Activated T-cell treated with anti-CD3 and anti-CD28 coated beads for 4 hours (primary cell): ENCODE measurements at places on chromosomes 3 and 15.

- peak; percentile 37 for DNase-seq
These were observed at the start of gene PRRT3 for GRCh38 chr3:9951962-9952805. Gene PRRT3, minus strand, starts transcription at chr3:9952408. Its CDS starts 2,293 bp downstream, at chr3:9950115.

DNA sequence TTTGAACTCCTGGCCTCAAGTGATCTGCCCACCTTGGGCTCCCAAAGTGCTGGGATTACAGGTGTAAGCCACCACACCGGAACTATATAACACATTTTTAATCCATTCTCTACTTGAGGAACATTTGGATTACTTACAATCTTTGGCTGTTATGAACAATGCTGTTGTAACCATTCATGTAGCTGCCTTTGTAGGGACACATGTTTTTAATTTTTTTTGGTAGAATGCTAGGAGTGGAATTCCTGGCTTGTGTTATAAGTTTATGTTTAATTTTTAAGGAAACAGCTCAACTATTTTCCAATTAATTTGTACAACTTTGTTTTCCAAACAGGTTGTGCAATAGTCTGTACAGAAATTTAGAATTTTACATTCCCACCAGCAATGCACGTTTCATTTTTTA lies 51.7 kb downstream of the GPR149 start:
- DNase-seq: no peak

GRCh38 chr15:99123713-99124451 lies 19.0 kb downstream of the SYNM start:
- no peak for DNase-seq

DNA sequence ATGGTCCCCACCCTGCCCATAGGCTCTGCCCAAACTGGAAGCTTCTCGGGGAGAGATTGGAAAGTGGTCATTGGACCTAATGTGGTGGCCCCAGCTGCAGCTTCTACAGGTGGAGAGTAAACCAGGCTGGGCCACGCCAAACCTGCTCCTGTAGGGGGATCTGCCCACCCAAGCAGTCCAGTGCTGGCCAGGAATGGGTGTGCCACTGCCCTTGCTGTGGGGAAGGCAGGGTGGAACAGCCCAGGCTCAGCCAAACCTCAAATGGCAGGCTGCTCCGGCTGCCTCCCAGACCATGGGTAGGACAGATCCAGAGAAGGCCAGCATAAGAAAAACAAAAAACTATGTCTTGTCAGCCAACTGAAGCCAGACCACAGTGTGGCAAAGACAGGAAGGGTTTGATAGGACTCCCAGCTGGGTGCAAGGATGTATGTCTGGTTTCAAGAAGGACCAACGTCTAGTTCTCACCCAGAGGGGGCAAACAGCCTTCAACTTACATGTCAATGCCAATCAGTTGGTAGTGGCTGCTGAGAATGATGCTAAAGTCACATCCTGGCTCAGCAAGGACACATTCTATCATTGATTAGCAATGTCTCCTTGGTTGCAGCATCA lies 267.3 kb downstream of the UACA start:
- no peak for DNase-seq

DNA sequence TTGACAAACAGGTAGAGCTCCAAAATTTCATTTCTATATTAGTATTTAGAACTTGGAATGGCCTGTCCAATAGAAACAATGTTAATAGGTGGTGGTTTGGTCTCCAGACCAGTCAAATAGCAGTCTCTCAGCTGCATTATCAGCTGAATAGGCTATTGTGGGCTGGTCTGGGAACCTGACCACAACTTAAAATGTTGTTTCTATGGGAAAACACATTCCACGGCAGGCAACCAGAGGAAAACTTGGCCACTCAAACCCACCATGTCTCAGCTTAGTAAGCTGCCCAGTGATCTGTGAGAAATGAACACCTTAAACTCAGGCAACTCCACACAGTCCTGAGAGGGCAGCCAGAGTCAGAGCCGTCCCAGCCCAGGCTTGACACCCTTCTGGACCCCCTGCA lies 20.4 kb downstream of the FBN1 start:
- no peak for DNase-seq

- no peak for DNase-seq
These were observed 80.4 kb upstream of the IGF1R start for GRCh38 chr15:98567951-98568350.

DNA sequence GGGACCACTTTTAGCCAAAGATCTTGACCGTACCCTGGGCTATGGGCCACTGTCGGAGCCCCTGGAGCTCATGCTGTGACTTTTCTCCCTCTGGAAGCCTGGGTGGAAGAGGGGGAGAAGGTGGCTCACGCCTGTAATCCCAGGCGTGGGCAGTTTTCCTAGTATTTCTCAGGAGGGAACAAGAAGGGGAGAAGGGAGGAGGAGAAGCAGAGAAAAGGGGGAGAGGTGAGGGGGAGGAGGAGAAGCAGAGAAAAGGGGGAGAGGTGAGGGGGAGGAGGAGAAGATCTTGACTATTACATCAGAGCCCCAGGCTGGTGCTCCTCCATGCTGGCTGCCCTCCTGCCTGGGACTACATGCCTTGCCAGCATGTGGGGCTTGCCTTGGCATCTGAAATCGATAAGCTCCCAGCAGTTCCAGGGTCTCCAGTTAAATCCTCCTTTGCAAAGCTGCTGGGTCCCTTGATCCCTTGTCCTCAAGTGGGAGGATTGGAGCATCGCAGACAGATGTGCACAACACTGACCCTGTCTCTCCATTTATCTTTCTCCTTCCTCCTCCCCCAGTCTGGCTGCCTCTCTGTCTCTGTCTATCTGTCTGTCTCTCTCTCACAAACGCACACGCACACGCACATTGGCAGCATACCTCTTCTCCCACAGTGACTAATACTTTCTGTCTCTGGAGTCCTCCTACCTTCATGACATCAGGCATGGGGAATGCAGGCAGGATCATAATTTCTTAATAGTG lies 41.6 kb downstream of the MRAS start:
- DNase-seq: no peak

- DNase-seq: no peak
These were observed 29.3 kb upstream of the C15orf39 start for GRCh38 chr15:75172284-75172820.

DNA sequence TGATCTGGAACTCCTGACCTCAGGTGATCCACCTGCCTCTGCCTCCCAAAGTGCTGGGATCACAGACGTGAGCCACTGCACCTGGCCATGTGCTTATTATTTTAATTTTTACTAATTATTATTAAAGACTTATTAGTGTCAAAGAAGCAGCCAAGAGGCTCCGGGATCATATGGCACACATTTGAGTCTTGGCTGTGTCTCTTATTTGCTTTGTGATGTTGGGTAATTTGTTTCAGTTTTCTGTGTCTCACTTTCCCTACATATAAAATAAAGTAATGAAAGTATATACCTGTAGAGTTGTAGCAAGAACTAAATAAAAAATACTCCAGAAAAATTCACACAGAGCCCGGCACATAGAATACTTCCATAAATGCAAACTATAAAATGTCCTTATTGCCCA lies 238.0 kb upstream of the TBL1XR1 start:
- no peak for DNase-seq

DNA sequence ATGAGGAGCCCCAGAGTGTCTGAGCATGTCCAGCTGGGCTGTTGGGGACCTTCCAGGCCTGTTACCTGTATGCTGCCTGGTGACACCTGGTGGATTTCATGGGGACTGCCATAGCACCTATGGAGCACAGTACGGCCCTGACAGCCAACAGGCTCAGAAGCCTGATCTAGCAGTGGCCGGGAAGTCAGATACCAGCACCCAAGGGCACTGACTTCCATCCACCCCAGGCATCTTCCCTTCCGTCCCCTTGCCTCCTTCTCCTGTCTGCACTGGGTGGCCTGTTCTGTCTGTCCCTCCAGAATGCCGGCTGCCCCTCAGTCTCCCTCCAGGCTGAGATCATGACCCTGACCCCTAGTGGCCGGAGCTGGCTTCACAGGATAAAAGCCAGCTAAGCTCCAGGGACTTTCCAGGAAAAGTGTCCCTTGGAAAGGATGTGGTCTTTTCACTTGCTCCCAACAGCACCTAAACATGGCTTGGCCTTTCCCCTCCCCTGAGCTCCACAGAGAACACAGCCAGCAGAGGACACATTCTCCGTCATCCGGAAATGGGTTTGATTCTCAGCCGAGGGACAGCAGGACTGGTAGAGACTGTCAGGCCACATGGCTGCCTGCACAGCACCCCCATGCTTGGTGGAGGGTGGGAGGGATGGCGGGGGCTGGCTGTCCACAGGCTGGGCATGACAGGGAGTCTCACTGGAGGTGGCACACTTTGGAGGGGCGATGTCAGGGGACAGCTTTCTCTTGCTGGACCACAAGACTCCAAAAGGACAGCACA lies 9.5 kb downstream of the RPS17 start:
- DNase-seq: peak; percentile 55

DNA sequence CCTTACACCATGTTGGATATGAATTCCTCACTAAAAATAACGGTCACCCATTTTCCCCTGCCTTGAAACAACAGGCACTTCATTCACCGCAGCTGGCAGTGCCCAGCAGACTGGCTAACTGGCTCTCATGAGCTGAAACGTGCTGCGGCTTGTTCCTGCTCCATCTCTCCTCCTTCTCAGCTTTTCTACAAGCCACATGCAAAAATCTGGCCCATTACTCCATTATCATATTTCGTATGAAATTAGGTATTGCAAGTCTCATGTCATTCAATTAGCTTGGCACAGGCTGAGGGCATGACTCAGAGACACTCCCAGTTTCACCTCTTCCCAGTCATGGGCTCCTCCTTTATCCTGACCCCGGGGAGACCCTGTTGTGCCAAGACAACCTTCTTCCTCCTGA lies 60.0 kb downstream of the MAGEF1 start:
- no peak for DNase-seq

GRCh38 chr15:80789296-80789695 lies 10.1 kb downstream of the CEMIP start:
- no peak for DNase-seq

DNA sequence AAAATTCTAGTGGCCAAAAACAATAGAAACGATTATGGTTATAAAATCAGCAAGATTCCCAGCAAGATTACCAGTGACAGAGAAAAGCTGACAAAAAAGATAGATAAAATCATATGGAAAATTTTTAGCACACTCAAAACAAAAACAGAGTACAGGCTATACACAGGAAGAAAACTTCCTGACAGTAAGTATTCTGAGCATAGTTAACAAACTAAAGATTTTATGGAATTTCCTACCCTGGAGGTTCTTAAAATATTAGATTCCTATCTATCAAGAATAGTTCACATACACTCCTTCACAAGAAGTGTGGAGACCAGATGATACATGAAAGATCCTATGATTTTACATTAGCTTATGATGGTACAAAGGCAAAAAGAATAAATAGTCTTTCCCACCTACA lies 50.8 kb downstream of the ZNF148 start:
- no peak for DNase-seq

DNA sequence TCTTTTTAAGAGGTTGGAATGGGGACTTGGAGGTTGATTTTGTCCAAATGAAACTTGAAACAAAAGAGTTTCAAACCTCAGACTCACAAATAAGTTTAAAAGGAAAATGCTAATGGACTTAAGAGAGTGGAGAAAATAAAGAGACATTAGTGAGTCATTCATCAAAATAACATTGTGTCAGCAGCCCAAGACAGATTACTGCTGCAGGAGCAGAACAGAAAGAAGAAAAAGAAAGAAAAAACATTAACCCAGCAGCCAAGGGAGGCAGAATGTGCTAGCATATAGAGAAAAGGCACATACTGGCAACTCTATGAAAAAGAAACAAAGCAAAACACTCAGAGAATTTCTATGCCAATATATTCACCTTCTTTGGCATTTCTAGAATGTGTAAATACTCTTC lies 42.6 kb downstream of the ADAMTS9 start:
- no peak for DNase-seq

- no peak for DNase-seq
These were observed 2.6 kb downstream of the PLA2G4F start for GRCh38 chr15:42153874-42154211.

DNA sequence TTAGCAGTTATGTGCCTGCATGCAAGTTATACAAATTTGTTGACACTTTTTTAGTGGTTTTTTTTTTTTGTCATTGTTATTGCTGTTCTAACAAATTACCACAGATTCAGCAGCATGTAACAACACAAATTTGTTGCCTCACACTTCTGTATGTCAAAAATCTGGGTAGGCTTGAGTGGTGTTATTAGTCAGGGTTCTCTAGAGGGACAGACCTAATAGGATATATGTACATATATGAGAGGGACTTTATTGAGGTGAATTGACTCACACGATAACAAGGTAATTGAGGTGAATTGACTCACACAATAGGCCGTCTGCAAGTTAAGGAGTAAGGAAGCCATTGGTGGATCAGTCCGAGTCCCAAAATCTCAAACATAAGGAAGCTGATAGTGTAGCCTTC lies 15.0 kb upstream of the PLSCR1 start:
- DNase-seq: no peak

GRCh38 chr3:4425707-4426106 lies 41.4 kb downstream of the SUMF1 start:
- DNase-seq: no peak

GRCh38 chr3:30289324-30289723 lies 317.1 kb upstream of the TGFBR2 start:
- no peak for DNase-seq

- no peak for DNase-seq
These were observed 74.4 kb upstream of the MDFIC2 start for GRCh38 chr3:70386846-70387245.
